A549 (cell line): ENCODE measurements at places on chromosomes 12 and 14. TPM values are rescaled to one million over a fixed set of nuclear protein-coding genes. Genes with fewer than 3 reads are reported as not detected.

GNPTAB gene
- polyA plus RNA-seq = 18.8 to 20.3 TPM (median 19.1 TPM) in 3 replicates

CLEC14A gene
- polyA plus RNA-seq = not detected in 3 replicates

CERS5 gene
- 16.7 to 18.0 TPM (median 17.1 TPM) in 3 replicates for polyA plus RNA-seq

MAP1LC3B2 gene
- 1.4 to 2.9 TPM (median 2.1 TPM) in 3 replicates for polyA plus RNA-seq

KCNH3 gene
- 1.7 to 2.2 TPM (median 1.8 TPM) in 3 replicates for polyA plus RNA-seq

SLC6A12 gene
- 0.88 to 4.4 TPM (median 3.9 TPM) in 3 replicates for polyA plus RNA-seq

GPRC5D gene
- not detected in 3 replicates for polyA plus RNA-seq

SIX6 gene
- not detected in 3 replicates for polyA plus RNA-seq

EGLN3 gene
- 3.4 to 3.8 TPM (median 3.5 TPM) in 3 replicates for polyA plus RNA-seq

DNAI7 gene
- 0.29 to 0.66 TPM (median 0.36 TPM) in 3 replicates for polyA plus RNA-seq

BHLHE41 gene
- 0.52 to 1.1 TPM (median 0.81 TPM) in 3 replicates for polyA plus RNA-seq

PDZRN4 gene
- 0.03 TPM in 1 of 3 replicates, not detected in the others for polyA plus RNA-seq

NANOG gene
- not detected in 3 replicates for polyA plus RNA-seq

GMFB gene
- polyA plus RNA-seq = 56.8 to 66.7 TPM (median 62.3 TPM) in 3 replicates

PPM1H gene
- 6.8 to 7.8 TPM (median 7.8 TPM) in 3 replicates for polyA plus RNA-seq

ALDH1L2 gene
- 2.4 to 2.8 TPM (median 2.8 TPM) in 3 replicates for polyA plus RNA-seq

TMEM119 gene
- not detected in 3 replicates for polyA plus RNA-seq

OLR1 gene
- 0.44 to 0.92 TPM (median 0.81 TPM) in 3 replicates for polyA plus RNA-seq

ADSS1 gene
- 6.2 to 8.3 TPM (median 7.4 TPM) in 3 replicates for polyA plus RNA-seq

ARHGAP9 gene
- 0.20 to 0.29 TPM in 2 of 3 replicates, not detected in the other for polyA plus RNA-seq

PTPRQ gene
- 0.13 to 0.16 TPM (median 0.14 TPM) in 3 replicates for polyA plus RNA-seq

MYO1H gene
- polyA plus RNA-seq = not detected in 3 replicates

FITM1 gene
- 0.36 TPM in 1 of 3 replicates, not detected in the others for polyA plus RNA-seq

CIT gene
- 10.1 to 12.6 TPM (median 12.5 TPM) in 3 replicates for polyA plus RNA-seq

LHX5 gene
- polyA plus RNA-seq = not detected in 3 replicates

CARMIL3 gene
- polyA plus RNA-seq = 0.60 to 0.98 TPM (median 0.94 TPM) in 3 replicates

HSPB8 gene
- polyA plus RNA-seq = 7.6 to 9.6 TPM (median 7.9 TPM) in 3 replicates

RERGL gene
- polyA plus RNA-seq = not detected in 3 replicates

VPS37B gene
- polyA plus RNA-seq = 16.0 to 17.0 TPM (median 16.2 TPM) in 3 replicates

SYNE3 gene
- polyA plus RNA-seq = 0.04 to 0.05 TPM (median 0.04 TPM) in 3 replicates

RIMBP2 gene
- not detected in 3 replicates for polyA plus RNA-seq

CHGA gene
- polyA plus RNA-seq = 0.61 to 0.73 TPM (median 0.70 TPM) in 3 replicates

MANSC4 gene
- 0.12 to 0.16 TPM in 2 of 3 replicates, not detected in the other for polyA plus RNA-seq

AQP2 gene
- not detected in 3 replicates for polyA plus RNA-seq

TAS2R9 gene
- polyA plus RNA-seq = not detected in 3 replicates

TAS2R43 gene
- not detected in 3 replicates for polyA plus RNA-seq

ANAPC5 gene
- polyA plus RNA-seq = 88.4 to 91.9 TPM (median 91.6 TPM) in 3 replicates

TMEM179 gene
- polyA plus RNA-seq = 0.50 to 0.79 TPM (median 0.63 TPM) in 3 replicates

KIF26A gene
- polyA plus RNA-seq = 1.9 to 2.3 TPM (median 2.1 TPM) in 3 replicates

RPGRIP1 gene
- 0.26 to 0.37 TPM (median 0.26 TPM) in 3 replicates for polyA plus RNA-seq

INSM2 gene
- not detected in 3 replicates for polyA plus RNA-seq

SRRM4 gene
- not detected in 3 replicates for polyA plus RNA-seq

JAG2 gene
- polyA plus RNA-seq = 20.4 to 26.8 TPM (median 22.5 TPM) in 3 replicates

SERPINA6 gene
- polyA plus RNA-seq = 0.38 to 0.43 TPM (median 0.43 TPM) in 3 replicates

ATG101 gene
- polyA plus RNA-seq = 81.3 to 87.9 TPM (median 82.6 TPM) in 3 replicates

KRT77 gene
- not detected in 3 replicates for polyA plus RNA-seq

NEDD8 gene
- polyA plus RNA-seq = 561 to 594 TPM (median 589 TPM) in 3 replicates

CSRNP2 gene
- polyA plus RNA-seq = 9.9 to 11.1 TPM (median 10.3 TPM) in 3 replicates

KCNC2 gene
- polyA plus RNA-seq = not detected in 3 replicates

B4GALNT1 gene
- 33.2 to 35.1 TPM (median 33.4 TPM) in 3 replicates for polyA plus RNA-seq

CCDC196 gene
- not detected in 3 replicates for polyA plus RNA-seq

ZC2HC1C gene
- polyA plus RNA-seq = 2.7 to 3.9 TPM (median 2.8 TPM) in 3 replicates

PIWIL1 gene
- polyA plus RNA-seq = not detected in 3 replicates

TAS2R42 gene
- not detected in 3 replicates for polyA plus RNA-seq

TMEM52B gene
- polyA plus RNA-seq = 0.05 to 0.08 TPM (median 0.05 TPM) in 3 replicates

SMCO2 gene
- 0.08 to 0.14 TPM (median 0.11 TPM) in 3 replicates for polyA plus RNA-seq

OR6C3 gene
- polyA plus RNA-seq = not detected in 3 replicates

PRR4 gene
- polyA plus RNA-seq = 1.6 to 2.5 TPM (median 2.2 TPM) in 3 replicates

HOXC10 gene
- 2.1 to 4.3 TPM (median 3.2 TPM) in 3 replicates for polyA plus RNA-seq

TROAP gene
- 49.3 to 59.3 TPM (median 55.5 TPM) in 3 replicates for polyA plus RNA-seq
